ENCODE measurements at places on chromosomes 2 and 18.

DNA sequence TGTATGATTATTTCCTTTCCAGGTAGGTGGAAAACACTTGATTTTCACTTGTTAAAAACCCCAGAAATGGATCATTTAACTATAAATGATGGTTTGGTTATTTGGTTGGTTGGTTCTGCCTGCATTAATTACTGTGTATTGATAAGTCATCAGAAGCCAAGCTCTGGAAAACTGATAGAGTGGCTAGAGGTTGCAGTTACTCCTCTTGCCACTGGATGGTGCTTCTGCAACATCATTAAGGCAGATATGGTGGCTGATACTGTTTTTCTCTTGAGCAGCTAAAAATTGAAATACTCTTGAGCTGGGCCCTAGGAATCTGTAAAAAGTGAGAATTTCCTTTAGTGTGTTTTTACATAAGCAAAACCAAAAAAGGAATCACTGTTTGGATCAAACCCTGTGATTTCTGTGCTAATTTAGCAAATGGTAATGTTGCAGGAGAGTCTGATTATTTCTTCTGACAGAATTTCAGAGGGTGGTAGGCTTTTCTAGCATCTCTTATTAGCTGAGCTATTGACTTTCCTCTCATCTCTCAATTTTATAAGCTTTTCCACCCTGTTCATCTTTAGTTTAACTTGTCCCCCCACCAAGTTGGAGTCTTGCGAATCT lies 54.3 kb downstream of the RAB10 start:
- no peak for DNase-seq

DNA sequence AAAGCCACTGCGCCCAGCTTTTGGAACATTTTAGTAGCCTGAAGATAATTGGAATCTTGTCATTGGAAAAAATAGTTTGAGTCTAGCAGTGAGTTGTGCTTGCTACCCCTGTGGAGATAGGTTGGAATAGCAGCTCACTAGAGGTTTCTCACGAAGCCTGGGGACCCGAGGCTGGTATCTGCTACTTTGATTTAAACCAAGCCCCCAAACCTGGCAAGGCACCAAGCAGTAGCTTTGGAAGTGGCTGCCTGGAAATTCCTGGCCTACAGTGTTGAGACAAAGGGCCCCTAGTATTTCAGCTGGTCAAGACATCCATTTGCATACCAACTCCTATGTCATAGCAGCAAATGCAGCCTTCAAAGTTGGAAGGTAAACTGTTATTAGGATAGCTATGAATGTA lies 42.1 kb downstream of the NOP58 start:
- DNase-seq, result no peak

GRCh38 chr2:43414033-43414432 lies 181.8 kb downstream of the THADA start:
- no peak for DNase-seq

DNA sequence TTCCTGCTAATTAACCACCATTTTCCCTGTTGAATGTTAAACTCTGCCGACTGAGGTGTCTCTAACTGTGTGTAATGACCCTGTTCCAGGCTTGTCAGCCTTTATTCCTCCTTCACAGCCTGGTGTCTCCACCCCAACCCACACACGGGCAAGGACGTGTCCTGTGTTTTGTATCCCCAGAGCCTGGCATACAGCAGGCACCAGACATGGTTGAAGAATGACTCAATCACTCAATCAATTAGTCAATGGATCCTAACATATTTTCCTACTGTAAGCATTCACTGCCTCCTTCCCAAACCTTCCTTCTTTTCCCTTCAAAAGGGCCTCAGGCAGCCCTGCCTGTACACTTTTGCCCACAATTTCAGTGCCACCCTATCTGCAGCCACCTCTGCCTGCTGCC lies 2.7 kb upstream of the TNS1 start:
- no peak for DNase-seq

- DNase-seq, result no peak
Observed at GRCh38 chr18:8865934-8866333, 160.6 kb downstream of the MTCL1 start.

DNA sequence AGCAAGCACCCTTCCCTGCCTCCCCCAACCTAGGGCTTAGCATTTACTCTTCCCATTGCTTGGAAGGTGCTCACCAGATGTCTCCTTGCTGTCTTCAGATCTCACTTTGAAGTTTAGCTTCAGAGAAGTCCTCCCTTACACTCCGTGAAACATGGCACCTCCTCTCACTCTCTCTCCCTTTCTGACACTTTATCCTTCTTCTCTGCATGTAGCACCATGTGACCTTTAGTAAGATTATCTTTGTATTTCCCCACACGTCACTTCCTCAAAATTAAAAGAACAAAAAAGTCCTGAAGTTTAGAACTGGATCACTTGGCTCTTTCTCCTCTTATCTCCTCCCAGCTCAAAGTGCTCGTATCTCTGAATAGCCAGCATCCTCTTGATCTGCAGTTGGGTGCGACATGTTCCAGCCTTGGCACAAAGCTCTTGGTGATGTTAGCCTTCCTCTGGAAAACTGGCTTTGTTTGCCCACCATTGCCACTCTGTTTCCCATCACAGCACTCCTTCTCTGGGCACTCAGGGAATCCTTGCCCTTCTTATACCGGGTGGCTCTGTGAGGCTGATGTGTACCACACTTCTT lies 40.6 kb upstream of the EPAS1 start:
- no peak for DNase-seq

- DNase-seq, result no peak
Observed at GRCh38 chr2:227607941-227608340, 6.7 kb downstream of the SCYGR3 start.
